Epithelial cell of proximal tubule (primary cell): ENCODE measurements at places on chromosomes 5 and 9. TPM values are rescaled to one million over a fixed set of nuclear protein-coding genes. Genes with fewer than 3 reads are reported as not detected.

- no peak for DNase-seq
These were observed 116.2 kb upstream of the TBCA start for GRCh38 chr5:77892061-77893010.

DNA sequence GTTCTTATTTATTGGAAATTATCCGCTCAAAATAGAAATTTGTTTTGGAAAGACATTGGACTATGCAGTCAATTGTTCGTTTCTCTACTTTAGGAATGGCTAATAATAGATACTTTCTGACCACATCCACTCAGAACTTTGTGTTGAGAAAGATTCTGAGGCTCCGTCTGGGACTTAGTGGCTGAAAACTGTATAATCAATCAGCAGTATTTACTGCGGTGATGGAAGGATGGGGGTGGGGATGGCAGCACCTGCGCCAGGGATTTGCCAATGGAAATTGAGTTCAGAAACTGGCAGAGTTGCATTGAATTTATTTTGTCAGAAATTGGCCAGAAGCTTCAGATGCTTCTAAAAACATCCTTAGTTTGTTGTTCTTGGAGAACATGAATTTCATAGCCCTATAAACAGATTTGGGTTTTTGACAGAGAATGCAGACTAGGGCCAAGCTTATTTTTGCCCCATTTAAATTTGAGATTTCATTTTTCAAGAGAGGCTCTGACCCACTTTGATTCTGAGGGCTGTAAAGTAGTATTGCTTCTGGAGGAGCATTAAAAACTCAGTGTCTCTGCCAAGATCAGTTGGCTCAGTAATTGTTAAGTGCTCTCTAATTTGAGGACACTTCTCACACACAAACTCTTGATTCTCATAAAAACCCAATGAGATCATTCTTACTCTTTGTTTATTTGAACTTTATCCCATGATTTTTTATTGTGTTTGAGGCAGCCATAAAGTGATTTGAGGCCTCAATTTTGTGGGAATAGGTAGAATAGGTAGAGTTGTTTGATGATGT, 215.1 kb downstream of the CD180 start:
- DNase-seq: no peak

GRCh38 chr9:88458716-88459465, 70.6 kb downstream of the SPIN1 start:
- DNase-seq: no peak

GRCh38 chr5:1137567-1138444, 25.9 kb upstream of the SLC12A7 start:
- no peak for DNase-seq

- DNase-seq: no peak
These were observed 1348.7 kb upstream of the C9orf72 start for GRCh38 chr9:28921857-28922500.

GRCh38 chr9:70083429-70083828, 39.8 kb downstream of the MAMDC2 start:
- DNase-seq: no peak

- DNase-seq: no peak
These were observed 84.6 kb upstream of the SNX2 start for GRCh38 chr5:122690266-122690665.

GRCh38 chr5:175654807-175655206, 3.1 kb upstream of the HRH2 start:
- DNase-seq: no peak

DNA sequence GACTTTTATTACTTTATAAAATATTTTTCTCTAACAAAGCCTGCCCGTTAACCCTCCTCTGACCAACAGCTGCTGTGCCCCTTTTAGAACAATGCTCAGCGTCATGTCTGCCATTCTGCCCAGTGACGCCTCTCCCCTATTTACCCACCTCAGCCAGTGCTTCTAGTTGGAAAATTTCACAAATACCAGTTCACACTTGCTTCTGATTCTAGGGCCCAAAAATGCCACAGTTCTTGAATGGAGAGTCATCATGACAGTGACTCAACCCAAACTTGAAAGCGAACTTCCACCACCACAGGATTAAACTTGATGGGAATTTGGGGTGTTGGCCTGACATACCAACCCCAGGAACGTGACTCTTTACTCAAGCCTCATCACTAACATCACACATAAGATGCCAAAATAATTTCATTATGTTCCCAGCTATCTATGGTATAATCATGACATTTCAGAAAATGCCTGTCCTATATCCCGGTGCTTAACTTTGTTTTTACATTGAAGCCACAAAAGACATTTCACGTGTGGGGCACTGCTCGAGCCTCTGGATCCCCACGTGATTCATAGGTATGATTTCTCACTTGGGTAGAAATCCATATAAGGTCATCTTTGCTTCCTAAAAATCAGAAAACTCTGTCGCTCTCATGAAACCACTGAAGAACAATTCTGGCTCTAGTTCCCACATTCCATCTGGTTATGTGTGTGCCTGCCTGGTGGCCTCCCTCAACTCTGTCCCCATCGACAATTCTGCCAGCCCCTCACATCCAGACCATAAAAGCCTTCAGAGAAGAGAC, 220.9 kb downstream of the ACTL7B start:
- no peak for DNase-seq

DNA sequence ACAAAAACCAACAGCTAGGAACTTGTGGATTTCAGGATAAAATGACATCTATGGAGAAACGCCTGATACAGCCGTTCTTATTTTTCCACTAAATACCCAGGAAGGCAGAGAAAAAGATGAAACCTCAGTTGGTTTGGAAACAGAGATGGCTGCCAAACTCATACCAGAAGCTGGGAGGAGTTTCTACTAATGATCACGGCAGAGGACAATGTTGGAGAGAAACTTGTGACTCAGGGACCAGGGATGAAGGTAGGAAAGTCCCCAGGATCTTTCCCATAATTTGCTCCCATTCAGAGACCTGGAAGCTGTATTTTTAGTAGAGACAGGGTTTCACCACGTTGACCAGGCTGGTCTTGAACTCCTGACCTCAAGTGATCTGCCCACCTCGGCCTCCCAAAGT, 187.1 kb upstream of the IER5L start:
- no peak for DNase-seq

Gene APC
- 15.2 and 24.0 TPM in 2 replicates for total RNA-seq
